ENCODE measurements at places on chromosomes 2 and 18.
A peak's percentile ranks its signal among the peaks of the same experiment; 100 is the strongest.

DNA sequence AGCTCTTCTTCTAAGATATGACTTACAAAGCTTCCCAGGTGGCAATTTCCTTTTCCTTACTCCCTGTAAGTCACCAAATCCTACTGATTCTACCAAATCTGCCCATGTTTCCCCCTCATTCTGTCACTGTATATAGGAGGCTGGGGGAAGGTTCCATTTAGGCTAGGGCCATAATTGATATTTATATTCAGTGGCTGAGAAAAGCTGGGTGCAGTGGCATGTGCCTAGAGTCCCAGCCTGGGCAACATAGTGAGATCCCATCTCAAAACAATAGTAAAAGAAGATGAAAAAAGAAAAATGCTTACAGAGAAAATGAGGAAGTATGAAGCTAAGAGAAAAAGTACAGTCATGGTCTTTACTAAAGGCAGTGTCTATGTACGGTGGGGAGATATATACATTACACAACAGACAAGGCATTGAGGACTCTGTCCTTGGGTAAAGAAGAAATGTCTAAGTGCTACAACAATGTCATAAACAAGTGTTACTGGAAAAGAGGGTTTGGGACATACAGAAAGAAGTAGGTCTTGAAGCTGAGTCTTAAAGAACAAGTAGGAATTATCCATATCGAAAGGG lies 4.8 kb downstream of the CWC22 start:
- H3K27ac ChIP-seq = no peak overlapping the region
- H3K4me3 ChIP-seq = no peak overlapping the region

- no peaks in the 10 kb centered on the region for H3K36me3 ChIP-seq
- peak; percentile 2 for DNase-seq
- H3K4me1 ChIP-seq = peaks cover 15% of the 10 kb centered on the region
- no peak overlapping the region for H3K27ac ChIP-seq
- H3K4me3 ChIP-seq = peak overlapping the region; percentile 81
These were observed 783 bp downstream of the DPP4 start for GRCh38 chr2:162072976-162073887.

DNA sequence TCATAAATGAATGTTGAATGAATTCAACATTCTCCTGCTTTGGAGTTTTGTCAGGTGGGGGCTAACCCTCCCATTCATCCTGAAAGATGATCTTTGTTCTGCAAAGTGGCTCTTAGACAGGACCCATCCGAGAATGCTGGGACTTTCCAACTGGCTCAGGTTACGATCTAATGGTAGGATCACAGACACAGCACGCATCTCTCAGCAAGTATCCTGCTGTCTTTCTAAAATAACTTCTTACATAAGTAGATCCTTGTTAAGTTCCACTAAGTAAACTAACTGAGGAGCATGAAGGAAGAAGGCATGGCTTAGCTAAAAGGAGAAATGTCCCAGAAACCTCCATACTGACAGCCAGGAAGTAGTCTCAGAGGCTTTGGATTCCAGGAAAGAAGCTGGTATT lies 23.7 kb downstream of the CYP27A1 start:
- peaks cover 3% of the 10 kb centered on the region for H3K4me1 ChIP-seq
- no peak overlapping the region for H3K27ac ChIP-seq
- H3K36me3 ChIP-seq = no peaks in the 10 kb centered on the region
- H3K4me3 ChIP-seq = no peak overlapping the region
- DNase-seq = no peak

DNA sequence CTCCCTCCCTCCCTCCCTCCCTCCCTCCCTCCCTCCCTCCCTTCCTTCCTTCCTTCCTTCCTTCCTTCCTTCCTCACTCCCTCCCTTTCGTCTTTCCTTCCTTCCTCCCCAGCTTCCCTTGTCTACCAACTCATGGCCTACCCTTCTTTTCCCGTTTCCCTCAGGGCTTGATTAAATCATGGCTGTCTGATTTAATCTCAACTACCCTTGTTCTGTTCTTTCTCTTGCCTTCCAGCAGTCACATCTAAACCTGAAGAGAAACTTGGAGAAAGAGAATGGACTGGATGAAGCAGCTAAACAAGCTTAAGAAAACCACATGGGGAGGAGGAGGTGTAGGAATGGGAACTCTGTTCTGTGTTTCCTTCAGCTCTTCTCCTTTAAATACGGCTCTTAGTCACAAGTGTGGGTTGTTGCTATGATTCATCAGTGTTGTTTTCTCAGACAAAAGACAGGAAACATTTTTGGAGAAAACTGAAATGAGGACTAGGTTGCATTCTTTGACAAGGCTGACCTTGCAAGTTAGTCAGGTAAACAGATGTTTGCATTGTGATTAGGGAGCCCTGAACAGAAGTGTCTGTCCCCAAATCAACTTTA lies 177.9 kb downstream of the LRRTM1 start:
- no peaks in the 10 kb centered on the region for H3K4me1 ChIP-seq
- no peaks in the 10 kb centered on the region for H3K27me3 ChIP-seq
- H3K36me3 ChIP-seq = no peaks in the 10 kb centered on the region
- no peak for DNase-seq

DNA sequence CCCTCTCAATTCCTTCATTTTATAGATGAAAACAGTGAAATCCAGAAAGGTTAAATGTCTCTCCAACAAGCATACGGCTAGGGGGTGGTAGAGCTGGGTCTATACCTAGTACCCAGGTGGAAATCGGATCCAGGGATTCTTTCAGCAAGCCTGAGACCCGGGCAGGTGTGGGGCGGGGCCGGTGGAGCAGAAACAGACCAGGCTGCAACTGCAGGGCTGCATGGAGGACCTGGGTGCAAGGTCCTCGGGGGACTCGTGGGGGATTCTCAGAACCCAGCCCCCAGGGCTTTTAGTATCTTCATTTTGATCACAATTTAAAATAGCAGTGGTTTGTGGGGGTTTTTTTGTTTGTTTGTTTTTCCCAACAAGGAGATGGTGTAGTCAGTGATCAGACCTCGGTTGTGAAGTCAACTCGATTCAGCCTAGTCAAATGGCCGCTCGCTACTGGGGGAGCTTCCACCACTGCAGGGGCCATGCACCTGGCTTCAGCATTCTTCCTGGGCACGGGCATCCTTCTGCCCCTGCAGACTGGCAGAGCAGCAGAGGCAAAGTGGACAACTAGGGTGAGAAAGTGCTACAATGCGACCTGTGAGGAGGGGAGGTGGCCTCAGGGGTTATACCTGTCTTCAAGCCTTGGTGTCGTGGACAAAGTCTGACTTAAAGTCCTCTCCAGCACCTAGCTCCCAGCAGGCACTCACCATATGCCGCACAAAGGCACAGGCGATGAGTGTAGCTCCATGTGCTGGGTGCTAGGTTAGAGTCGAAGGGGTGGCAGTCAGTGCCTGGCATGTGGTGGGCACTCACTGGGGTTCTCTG lies 46.3 kb downstream of the GORASP2 start:
- H3K4me3 ChIP-seq = no peak overlapping the region
- no peak for DNase-seq
- no peak overlapping the region for H3K27ac ChIP-seq
- no peaks in the 10 kb centered on the region for H3K36me3 ChIP-seq

DNA sequence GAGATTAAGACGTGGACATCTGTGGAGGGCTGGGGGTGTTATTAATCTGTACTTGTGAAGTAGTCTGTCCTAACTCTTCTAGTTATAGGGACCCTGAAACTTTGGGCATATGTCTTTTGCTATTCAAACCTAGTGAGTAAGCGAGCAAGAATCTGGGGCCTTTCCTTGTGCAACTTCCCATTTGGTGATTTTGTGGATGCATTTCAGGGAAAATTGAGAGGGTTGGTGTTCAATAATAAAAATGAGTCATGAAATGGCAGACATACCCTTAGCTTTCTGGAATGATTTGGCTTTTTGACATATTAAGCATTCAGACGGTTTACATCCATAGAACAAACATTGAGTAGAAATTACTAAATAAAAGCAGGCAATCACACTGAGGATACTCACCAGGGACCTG lies 17.0 kb downstream of the COL4A4 start:
- no peak overlapping the region for H3K4me3 ChIP-seq
- peaks cover 3% of the 10 kb centered on the region for H3K27me3 ChIP-seq
- no peak for DNase-seq

DNA sequence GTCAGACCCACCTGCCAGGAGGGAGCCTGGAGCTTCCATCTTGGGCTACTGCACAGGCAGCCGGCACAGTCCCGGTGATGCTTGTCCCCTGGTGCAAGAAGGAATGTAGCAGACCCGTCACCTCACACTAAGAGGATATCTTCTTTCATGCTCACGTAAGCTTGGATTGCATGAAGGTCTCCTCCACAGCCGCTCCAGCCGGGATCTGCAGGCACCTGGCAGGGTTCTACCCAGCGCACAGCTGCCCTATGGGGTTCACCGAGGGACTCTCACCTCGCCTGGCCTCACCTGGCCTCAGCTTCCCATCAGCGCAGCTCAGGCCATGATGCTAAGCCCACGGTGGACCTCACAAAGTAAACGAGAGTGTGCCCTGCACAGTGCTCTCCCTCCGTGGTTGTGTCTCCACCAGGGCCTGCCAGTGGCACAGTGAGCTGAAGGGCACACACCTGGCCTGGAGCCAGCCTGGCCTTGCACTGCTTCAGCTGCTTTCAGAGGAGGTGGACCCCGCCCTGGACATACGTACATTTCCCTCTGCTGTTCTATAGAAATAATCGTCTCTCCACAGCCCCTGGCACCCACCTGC lies 239.1 kb downstream of the SEPTIN10 start:
- no peak for DNase-seq
- H3K4me1 ChIP-seq = no peaks in the 10 kb centered on the region
- H3K4me3 ChIP-seq = no peak overlapping the region
- no peaks in the 10 kb centered on the region for H3K36me3 ChIP-seq
- H3K27me3 ChIP-seq = no peaks in the 10 kb centered on the region
